ENCODE measurements at places on chromosomes 6 and 20.

DNA sequence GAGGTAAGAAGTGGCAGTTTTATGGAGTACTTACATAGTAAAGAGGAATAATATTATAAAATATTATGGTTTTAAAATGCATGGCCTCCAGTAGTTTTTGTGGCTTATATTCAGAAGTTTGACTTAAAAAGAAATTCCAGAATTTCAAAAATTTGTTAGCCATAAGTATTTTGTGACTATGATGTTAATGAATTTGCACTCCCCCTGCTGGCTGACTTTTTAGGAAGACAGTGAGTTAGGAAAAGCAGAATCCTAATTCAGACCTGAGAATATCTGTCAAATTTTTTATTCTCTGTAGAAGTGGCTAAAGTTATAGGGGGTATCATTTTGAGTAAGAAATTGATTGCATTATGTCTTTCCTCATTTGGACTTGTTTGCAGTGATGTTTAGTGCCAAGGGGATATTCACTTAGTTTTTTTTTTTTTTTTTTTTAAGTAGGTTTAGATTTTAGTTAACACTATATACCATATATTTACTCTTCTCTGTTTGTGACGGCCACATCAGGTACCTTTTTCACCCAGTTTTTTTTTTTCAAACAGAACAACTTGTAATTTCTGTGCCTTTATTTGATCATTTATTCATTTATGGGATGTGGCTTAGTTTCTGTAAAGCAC is 40.8 kb downstream of the ZFAND3 start:
- DNase-seq, result no peak

- no peak for DNase-seq
Measured at GRCh38 chr6:151999194-151999593, 191.7 kb downstream of the ESR1 start.

- DNase-seq, result no peak
Measured at GRCh38 chr20:17427638-17428037, 103.5 kb downstream of the BFSP1 start.

- DNase-seq, result peak; percentile 26
Measured at GRCh38 chr6:144659202-144660182, 374.4 kb downstream of the UTRN start.

DNA sequence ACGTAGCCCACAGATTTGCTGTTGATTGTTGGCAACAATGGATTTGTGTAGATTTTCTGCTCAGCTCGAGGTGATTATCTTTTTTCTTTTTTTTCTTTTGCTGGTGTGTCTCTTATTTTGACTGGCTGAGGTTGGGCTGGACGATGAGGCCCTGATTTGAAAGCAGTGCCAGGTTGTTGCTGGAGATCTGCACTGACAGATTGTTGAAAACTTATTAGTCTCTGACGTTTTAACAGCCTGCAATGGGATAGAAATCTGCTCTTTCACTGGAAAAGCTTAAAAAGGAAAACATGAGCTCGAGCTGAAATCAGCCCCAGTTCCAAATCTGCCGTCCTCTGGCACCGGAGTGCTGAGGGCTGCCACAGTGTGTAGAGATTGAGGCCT is 87.7 kb downstream of the PDE7B start:
- DNase-seq, result no peak

GRCh38 chr6:38337819-38338465 is 301.8 kb downstream of the BTBD9 start:
- no peak for DNase-seq

DNA sequence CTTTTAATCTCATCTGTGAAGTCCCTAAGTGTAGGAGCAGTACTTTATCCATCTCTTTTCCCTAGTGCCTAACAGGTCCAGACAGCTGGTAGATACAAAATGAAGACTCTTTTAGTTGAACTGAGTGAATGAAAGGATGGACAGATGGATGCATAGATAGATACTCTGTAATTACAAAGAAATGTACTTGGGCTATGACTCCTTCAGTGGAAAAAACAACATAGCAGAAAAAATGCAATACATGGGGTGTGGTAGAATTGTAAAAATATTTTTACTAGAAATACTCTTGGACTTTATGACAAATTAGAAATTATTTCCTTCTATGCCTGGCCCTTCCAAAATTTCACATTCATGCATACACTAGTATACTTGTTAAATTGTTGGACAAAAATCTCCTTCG is 29.3 kb downstream of the KCNQ5 start:
- no peak for DNase-seq

- DNase-seq, result no peak
Measured at GRCh38 chr6:2773449-2773848, 8.3 kb downstream of the WRNIP1 start.

- DNase-seq, result no peak
Measured at GRCh38 chr6:83464381-83465140, 33.7 kb upstream of the ME1 start.

DNA sequence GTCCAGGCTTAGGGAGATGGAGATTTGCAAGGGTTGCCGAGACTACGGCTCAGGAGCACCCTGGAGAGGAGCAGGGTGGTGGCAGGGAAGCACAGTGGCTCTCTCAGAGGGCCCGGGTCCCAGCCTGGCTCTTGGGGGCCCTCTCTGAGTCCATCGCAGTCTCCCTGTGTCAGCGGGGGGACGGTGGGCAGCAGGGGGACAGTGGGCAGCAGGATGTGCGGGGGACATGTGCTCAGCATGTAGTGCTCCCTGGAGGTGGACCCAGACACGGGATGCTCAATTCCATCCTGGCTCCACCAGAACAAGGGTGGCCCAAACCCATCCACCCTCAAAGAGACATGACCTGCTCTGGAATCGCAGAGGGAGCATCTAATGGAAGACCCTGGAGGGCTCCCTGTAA is 43.0 kb upstream of the ZBP1 start:
- DNase-seq, result no peak

DNA sequence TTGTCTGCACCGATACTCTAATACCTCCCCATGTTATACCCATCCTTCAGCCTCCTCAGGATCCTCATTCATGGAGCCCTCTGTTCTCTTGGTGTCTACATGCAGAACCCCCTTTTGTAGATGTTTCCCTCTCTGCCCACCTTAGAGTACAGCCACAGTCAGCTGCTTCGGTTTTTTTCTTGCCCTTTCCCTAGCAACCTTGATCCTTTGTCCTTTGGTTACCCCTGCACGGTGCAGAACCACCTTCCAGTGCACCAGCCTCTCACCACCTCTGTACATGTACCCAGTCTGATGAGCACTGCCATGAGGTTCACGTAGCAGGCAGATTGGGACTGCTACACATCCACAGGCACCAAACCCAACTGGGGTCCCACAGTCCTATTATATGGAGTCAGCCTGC is 7.3 kb downstream of the VPS16 start:
- DNase-seq, result peak; percentile 19

- no peak for DNase-seq
Measured at GRCh38 chr20:22371843-22372242, 212.5 kb downstream of the FOXA2 start.

DNA sequence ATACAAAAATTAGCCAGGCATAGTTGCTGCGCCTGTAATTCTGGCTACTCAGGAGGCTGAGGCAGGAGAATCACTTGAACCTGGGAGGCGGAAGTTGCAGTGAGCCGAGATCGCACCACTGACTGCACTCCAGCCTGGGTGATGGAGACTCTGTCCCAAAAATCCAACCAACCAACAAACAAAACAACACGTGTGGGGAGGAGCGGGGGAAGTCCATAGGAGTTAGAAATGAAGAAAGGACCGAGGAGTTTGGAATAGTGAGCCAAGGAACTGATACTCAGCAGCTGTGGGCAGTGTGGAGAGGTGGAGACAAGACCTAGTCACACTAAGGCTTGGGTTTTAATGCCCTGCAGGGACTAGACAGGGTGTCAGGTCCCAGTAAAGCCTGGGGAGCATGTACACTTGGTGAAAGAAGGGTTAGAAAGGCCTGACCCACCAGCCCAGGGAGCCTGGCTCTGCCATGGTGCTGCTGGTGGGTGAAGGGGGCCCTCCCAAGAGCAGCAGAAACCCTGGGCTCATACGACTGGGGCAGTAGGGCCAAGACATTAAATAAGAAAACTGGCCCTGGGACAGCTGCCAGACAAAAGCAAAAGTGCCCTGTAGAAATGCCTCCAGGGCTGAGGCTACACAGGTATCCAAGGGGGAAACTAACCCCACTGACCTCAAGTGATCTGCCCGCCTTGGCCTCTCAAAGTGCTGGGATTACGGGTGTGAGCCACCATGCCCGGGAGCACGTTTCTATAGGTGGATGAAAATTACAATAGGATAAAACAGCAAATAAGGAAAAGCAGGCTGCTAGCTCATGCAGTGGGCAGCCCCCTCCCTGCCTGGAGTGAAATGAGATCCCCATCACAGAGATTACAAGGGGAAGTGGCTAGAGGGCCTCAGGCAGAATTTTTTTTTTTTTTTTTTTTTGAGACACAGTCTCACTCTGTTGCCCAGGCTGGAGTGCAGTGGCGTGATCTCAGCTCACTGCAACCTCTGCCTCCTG is 58.0 kb downstream of the MYH7B start:
- DNase-seq, result no peak

DNA sequence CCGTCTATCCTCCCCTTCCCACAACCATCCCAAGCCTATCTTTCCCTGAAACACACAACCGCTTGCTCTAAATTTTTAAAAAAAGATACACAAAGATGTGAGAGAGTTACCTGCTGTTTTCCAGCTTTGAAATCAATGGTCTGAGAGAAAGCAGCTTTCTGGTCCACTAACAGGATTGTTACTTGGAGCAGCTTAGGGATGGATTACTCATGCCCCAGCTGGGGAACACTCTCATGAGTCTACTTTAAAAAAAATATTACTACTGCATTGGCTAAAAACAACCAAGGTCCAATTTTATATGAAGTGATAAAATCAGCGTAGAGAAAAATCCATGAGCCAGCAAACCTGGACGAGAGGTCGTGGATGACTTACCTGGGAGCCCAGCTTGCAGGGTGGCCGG is 29.6 kb upstream of the FOXC1 start:
- no peak for DNase-seq

DNA sequence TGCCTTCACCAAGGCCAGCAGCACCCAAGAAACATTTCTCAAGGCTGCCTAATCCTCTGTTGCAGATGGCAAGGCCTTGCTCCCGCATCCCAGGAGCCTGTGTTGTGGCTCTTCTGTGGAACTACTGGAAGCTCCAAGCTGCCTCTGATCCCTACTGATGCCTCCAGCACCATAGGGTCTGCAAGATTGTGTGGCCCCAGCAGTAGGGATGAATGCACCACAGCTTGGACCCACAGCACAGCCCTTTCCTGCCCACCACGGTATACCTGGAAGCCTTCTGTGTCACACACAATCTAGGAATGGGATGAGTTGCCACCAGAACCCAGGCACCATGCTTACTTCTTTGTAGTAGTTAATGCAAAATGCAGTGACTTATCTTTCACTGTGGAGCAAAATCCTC is 291.1 kb upstream of the FOXQ1 start:
- no peak for DNase-seq

- DNase-seq, result no peak
Measured at GRCh38 chr6:160010067-160010466, 41.2 kb downstream of the IGF2R start.

DNA sequence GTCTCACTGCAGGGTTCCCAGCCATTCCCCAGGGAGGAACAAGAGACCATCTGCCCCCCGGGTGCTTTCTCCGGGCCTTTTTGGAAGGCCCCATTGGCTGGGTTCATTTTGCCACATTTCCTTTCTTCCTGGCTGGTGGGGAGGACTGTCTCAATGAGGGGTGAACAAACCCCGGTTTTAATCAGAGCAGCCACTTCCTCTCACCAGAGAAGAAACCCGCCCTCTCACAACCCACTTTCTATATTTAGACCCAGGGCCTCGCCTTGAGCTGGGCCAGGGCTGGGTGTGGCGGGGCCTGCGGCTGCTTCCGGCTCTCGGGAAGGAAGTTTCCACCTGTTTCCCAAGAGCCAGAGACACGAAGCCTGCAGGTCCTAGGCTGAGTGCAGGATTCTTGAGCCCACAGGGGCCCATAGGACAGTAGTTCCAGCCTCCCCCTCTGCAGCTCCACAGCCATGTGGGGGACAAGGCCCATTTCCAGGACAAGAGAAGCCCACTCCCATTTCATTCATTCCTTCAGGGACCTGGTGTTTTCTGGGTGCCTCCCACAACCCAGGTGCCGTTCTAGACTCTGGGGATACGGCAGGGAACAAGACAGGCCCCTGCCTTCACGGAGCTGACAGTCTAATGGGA is 41.8 kb downstream of the RBM38 start:
- DNase-seq, result peak; percentile 76

GRCh38 chr6:162733489-162733888 is 5.7 kb downstream of the PACRG start:
- DNase-seq, result no peak

- DNase-seq, result no peak
Measured at GRCh38 chr6:53360093-53360912, 11.6 kb upstream of the ELOVL5 start.

DNA sequence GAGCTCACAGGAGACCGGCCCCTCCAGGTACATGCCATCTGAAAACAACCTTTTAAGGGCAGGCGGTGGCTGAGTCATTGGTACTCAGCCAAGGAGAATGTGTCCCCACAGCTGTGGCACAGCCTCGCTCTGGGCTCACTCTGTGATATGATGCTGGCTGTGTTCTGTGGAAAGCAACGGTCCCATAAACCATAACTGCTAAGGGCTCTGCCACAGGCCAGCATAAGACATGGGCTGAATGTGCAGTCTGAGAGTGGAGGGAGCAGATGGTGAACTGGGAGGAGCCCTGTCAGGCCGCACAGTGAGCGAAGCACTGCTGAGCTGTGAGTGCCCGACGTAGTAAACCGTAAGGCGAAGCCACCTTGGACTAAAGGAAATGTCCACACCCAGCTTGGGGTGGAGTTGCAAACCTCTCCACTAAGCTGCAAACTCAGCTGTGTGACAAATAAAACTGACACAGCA is 375.8 kb downstream of the THBS2 start:
- DNase-seq, result no peak

GRCh38 chr6:122825163-122825562 is 36.1 kb downstream of the SMPDL3A start:
- no peak for DNase-seq

DNA sequence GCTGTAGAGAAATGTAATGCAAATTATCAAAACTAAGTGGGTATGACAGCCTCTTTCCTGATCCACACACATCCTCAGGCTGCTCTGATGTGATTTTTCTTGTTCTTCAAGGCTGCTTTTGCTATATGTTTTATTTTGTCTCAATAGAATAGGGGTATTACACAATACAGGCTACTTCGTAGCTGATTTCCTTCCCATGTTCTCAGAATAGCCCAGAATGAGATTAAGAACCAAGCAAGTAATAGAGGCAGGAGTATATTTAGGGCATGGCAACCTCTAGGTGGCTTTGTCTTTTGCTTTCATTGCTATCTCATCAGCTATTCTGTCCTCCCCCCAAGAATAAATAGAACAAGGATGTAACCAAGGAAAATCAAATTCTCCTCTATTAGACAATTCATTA is 241.8 kb downstream of the ALDH8A1 start:
- DNase-seq, result no peak

- DNase-seq, result peak; percentile 67
Measured at GRCh38 chr6:27297857-27298730, 14.0 kb downstream of the POM121L2 start.

All from stimulated activated CD8-positive, alpha-beta memory T cell treated with anti-CD3 and anti-CD28 coated beads, Interleukin-4, amount 100 ng/mL, for 48 hours (primary cell).